CD4-positive, alpha-beta T cell treated with Interleukin-15 for 4 hours (primary cell): ENCODE measurements at places on chromosomes 13 and 19.

GRCh38 chr19:9058905-9059667 is 27.8 kb upstream of the OR1M1 start:
- no peak for DNase-seq

GRCh38 chr19:30955112-30956104 is 393.8 kb downstream of the TSHZ3 start:
- no peak for DNase-seq

DNA sequence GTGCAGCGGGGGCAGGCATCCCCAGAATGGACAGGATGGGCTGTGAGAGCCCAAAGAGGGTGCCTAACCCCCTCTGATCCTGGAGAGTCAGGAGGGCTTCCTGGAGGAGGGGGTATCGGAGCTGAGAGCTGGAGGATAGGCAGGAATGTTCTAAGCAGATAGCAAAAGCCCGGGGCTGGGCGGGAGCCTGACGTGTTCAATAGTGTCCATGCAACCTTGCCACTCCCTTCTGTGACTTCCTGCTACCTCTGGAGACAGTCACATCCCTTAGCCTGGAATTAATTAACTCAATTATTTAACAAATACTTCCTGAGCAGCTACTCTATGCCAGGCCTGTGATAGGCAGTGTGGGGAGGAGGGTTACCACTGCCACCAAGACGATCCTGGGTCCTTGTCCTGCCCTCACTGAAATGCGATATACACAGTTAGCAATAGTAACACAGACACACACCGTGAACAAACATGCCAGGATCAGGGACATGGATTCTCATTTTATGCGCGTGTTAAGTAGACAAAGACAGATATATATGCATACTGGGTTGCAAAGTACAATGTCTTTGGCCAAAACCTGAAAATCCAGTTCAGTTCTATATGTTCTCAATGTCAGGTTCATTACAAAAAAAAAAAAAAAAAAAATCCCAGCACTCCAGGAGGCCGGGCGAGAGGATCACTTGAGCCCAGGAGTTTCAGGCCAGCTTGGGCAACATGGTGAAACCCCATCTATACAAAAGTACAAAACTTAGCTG is 10.7 kb downstream of the AP2S1 start:
- no peak for DNase-seq

DNA sequence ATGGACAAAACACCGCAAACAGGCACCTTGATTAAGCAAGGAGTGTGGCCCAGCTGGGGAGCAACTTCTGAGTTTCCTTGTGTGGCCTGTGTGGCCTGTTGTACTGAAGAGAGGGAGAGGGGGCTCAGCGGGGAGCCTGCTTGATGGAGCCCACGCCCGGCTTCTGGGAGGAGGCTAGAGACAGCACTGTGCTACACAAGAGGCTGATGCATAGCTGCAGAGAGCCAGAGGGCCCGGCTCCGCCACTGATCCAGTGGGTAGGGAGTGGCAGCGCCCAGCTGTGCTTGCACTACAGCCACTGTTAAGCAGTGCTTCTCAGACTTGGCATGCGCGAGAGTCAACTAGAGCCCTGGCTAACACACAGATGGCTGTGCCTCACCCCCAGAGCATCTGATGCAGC is 19.0 kb downstream of the LYL1 start:
- no peak for DNase-seq

- no peak for DNase-seq
These were observed 7.7 kb downstream of the ZIC5 start for GRCh38 chr13:99963816-99964339.
